ENCODE measurements at places on chromosomes 3 and 15. TPM values are rescaled to one million over a fixed set of nuclear protein-coding genes. Genes with fewer than 3 reads are reported as not detected.

Gene GATA2
- 68.3 TPM for total RNA-seq

Gene PARP3
- 24.6 TPM for total RNA-seq

Gene IMPG2
- 0.21 TPM for total RNA-seq

Gene ARGFX
- total RNA-seq, result not detected

Gene POPDC2
- total RNA-seq, result 1.5 TPM

Gene SCN5A
- 0.24 TPM for total RNA-seq

Gene CFAP20DC
- total RNA-seq, result 0.71 TPM

Gene ZIC1
- not detected for total RNA-seq

Gene NEK10
- 9.4 TPM for total RNA-seq

Gene PAK6
- total RNA-seq, result 5.6 TPM

DNA sequence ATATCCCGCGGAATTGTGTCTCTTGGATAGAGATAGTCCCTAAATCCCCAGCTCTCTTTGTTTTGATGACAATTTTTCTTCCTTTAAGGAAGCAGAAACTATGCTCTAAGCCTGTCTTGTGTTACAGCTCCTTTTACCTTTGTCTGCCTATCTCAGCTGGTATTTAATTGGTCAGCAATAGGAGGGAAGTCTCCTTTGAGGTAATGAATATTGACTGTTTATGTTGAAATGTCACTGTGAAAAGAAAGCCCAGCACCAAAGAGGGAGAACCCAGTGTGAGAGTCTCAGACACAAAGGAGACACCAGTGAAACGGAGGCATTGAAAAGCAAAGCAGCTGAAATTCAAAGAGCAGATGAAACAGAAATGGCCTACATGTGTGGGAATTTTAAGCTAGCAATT, 372.6 kb downstream of the NR2F2 start:
- DNase-seq, result no peak

DNA sequence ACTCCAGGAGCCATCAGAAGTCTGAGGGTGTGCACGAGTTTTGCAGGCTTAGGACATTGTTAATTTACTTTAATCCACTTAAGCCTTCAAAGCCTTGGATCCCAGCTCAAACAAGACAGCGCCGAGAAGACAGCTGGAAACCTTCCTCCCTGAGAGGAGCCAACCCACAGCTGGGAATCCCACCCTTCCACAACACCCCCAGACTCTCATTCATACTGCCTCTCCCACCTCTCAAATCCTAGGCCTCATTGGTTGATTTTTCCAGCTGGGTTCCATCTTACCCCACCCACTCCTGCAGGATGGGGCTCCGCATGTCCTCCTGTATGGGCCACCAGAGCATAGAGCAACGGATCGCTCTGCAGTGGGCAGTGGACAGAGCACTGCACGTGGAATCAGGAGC, 80.4 kb downstream of the SEMA5B start:
- no peak for DNase-seq

GRCh38 chr3:16666206-16666605, 61.0 kb upstream of the DAZL start:
- DNase-seq, result no peak

DNA sequence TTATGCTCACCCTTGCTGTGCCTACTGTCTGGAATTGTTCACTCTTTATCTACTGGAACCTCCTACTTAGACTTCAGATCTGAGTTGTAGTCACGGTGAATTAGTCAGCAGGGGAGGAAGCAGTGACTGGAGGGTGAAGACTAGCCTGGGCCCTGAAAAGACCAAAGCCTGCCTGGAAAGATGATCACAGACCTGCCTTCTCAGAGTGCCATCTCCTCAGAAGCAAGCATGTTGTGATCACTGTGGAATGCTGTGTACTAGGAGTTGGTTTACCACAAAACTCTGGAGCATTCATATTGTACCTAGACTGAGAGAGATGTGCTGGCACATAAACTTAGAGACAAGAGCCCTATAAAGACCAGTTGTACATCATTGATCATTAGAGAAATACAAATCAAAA, 100.7 kb upstream of the SCN10A start:
- no peak for DNase-seq

- no peak for DNase-seq
These were observed 474.6 kb upstream of the TPRG1 start for GRCh38 chr3:188697127-188697526.

GRCh38 chr3:118974356-118975097, 60.1 kb downstream of the IGSF11 start:
- DNase-seq, result no peak

DNA sequence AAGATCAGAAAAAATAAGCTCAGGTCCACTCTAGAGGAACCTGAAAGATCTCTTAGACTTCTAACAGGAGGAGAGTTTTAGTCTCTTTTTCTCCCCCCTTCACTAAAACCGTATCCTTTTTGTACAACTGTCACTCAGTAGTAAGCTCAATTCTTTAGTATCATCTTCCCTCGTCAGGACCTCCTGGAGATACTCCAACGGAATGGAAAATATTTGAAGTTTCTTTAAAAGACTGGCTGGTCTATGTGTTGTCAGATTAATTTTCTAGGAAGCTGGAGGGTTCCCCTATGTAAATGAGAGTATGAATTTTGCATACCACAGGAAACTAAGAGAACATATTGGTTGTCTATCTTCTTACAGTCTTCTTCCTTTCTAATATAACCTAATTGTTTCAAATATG, 747.7 kb upstream of the CBLB start:
- no peak for DNase-seq

- DNase-seq, result no peak
These were observed 11.6 kb downstream of the DNAH1 start for GRCh38 chr3:52327486-52328290.

- no peak for DNase-seq
These were observed 367.2 kb upstream of the AGTR1 start for GRCh38 chr3:148330542-148330941.

DNA sequence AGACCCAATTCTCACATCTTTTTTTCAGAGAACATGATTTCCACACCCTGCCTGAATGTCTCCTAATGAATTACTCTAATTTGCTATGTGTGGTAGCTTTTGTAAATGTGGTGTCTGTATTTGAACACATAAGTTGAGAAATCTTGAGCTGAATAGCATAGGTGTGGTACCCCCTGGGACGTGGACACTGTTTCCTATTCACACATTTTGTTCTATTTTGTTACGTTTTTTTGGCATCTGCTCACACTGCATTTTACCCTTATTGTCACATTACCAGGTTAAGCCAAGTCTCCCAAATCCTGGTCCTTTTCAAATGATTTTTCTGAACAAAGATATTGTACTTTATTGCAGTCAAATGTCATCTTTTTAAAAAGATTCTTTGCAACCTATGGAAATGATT, 6.8 kb upstream of the MAPK6 start:
- DNase-seq, result no peak

DNA sequence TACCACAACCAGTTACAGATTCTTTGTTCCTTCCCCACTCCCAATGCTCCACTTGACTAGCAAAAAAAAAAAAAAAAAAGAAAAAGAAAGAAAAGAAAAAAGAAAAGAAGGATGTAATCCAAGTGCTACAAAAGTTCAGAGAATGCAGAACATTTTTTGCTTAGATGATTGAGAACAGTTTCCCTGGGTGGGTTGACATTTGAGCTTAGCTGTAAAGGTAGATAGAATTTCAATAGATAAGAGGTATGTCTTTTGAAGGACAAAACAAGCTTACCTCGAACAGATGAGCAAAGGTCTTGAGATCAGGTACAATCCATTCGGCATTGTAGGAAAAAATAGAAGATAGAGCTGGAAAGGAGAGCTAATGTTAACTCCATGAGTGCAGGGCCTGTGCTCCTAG, 344.6 kb upstream of the NECTIN3 start:
- no peak for DNase-seq

- no peak for DNase-seq
These were observed 121.0 kb downstream of the TFDP2 start for GRCh38 chr3:142028243-142028777.

GRCh38 chr15:43518197-43518761, 871 bp downstream of the MAP1A start:
- no peak for DNase-seq

DNA sequence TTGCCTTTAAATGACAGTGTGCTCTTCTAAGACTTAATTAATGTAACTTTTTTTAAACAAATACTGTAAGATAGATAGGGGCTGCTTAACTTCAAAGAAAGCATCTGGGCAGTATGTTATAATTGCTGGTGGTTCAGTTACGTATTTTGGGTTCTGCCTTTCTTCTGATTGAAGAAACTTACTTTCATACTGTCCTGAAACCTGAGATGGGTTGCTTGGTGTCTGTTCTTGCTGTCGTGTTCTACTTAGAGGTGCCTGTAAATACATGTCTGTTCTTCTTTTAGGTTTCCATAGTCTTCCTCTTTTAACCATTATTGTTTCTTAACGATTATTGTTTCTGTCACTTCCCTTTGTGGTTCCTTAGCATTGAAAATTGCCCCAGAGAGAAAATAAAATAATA, 297.7 kb upstream of the CHRM5 start:
- DNase-seq, result no peak

DNA sequence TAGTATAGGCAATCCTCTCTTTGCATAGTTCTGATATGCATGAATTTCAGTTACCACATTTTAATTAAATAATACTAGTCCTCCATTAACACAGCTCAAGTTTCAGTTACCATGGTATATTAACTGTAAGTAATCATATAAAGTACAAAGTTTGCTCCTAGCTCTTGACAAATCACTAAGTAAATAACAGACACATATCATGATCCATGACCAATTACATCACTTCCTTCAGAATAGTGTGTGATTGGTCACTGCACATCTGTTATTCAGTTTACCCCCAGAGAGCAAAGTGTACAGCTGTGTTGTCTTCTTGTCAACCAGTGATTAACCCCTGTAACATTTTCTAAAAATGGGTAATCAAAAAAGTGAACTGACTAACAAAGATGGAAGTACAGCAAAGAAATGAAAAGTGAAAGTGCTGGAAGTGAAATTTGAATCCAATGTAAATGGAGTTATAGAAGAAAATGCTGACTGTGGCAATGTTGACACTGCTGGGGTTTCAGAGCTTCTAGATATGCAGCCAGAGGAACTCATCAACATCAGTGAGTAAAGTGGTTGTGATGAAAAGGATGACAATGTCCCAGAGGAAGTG, 30.2 kb upstream of the LEKR1 start:
- no peak for DNase-seq

DNA sequence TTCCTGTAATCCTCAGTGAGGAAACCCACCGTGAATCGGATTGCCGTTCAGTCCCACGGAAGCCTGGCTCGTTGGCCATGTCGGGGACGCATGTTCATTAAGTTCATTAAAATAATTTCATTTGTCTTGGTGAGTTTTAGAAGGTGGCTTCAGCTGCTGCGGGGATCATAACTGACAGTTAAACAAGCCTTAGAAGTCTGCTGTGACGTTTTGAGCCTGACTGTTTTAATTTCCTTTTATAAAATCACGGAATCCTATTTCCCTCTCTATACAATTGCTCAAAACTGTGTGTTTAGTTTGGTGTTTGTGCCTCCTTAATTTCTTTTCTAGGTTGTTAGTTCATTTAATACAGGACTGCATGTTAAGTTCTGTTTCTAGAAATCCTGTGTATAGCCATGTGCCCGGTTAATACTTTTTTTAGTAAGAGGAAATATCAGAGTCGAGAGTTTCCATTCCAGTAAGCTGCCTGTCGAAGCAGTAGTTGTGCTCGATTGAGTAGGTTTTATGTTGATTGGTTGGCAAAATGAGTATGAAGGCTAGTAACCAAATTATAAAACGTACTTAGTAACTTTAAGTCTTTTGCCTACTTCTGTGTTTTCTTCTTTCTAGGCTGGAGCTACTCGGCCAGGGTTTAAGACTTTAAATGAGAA, 705 bp downstream of the NIPA2 start:
- no peak for DNase-seq

DNA sequence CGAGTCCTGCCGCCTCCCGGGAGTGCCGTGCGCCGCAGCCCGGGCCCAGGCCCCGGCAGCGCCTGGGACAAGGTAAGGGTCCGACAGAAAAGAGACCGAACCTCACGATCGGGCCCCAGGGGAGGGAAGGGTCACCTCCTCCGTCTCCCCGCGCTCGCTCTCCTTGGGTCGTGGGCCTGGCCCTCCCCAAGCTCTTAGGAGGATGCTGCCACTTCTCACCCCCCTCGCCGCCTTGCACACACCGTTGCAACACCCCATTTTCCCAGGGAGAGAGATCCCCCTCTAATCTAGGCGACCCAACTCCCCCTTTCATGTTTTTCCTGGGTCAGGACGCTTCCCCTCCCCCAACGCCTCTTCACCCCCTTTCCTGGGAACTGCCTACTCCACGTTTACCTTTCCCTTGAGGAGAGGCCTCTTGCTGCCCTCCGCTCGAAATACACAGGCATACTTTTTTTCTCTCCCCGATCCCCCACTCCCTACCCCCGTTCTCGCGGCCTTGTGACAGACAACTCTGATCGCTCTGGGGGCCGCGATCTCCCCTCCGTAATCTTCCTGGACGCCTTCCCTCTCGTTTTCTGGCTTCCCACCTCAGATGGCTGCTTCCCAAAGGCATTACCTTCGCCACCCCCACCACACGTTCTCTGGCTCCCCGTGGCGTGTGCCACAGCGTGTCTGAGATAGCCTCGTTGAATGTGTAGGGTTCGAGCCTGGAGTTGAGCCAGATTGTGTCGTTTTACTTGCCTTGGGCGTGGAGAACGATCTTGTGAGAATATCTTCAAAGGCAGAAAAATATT, 688 bp downstream of the SETD5 start:
- DNase-seq, result peak; percentile 56

GRCh38 chr15:66658044-66658443, 44.0 kb upstream of the SMAD6 start:
- DNase-seq, result no peak

- DNase-seq, result no peak
These were observed 52.2 kb downstream of the ABHD5 start for GRCh38 chr3:43742920-43743319.

DNA sequence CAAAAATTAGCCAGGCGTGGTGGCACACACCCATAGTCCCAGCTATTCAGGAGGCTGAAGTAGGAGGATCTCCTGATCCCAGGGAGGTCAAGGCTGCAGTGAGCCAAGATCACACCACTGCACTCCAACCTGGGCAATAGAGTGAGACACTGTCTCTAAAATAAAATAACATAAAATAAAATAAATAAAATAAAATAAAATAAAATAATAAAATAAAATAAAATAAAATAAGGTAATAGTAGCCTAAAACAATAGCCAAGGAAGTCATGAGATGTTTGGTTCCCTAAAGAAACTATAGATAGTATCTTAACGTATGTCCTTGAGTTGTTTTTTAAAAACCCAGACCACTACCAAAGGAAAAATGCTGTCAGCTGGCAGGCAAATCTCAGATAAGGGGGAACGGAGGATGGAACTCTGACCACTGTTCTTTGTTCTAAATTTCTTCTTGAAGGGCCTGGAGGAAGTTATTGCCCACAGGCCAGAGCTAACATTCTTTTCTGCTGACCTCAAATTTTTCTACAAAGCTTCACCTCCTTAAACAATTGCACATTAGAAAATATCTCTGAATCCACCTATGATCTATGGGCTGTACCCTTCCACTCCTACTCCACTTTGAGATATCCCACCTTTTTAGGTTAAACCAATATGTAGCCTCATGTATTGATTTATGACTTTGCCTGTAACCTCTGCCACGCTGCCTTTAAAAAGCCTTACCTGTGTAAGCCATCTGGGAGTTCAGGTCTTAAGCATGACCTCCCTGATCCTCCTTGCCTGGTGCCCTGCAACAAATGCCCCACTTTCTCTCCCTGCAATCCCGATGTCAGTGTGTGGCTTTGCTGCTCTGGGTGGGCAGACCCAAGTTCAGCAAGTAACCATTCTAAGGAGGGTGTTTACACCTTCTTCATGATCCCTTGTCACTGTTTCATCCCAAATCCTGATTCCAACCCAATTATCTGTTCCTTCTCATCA, 126.2 kb upstream of the BHLHE40 start:
- no peak for DNase-seq
